Right lobe of liver (tissue), 6 donors: ENCODE measurements at places on chromosomes 5 and 9.
A peak's percentile ranks its signal among the peaks of the same experiment; 100 is the strongest.

DNA sequence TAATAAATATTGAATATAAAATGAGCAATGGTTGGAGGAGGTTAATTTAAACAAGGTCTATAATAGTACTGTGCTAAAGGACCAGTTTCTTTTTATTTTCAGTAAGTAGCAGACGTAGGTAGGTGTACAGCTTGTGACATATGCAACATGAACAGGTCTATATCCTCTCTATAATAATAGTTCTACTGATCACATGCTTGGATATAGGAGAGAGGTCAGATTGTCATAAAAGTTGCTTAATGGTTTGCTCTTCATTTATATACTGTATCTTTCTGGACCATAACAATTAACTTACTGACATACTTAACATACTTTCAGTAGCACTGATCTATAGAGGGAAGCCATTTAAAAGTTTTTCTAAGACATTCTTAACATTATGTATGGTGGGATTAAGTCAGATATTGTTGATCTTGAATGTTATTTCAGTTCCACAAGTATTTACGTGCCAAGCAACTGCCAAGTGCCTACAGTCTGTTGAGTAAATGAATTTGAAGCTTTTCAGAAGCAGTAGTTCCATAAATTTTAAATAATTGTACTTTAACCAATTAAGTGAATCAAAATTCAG lies 68.0 kb downstream of the DENND4C start:
- no peak for DNase-seq

- no peak for DNase-seq
Observed at GRCh38 chr5:66129144-66129543, 15.0 kb upstream of the SREK1 start.

DNA sequence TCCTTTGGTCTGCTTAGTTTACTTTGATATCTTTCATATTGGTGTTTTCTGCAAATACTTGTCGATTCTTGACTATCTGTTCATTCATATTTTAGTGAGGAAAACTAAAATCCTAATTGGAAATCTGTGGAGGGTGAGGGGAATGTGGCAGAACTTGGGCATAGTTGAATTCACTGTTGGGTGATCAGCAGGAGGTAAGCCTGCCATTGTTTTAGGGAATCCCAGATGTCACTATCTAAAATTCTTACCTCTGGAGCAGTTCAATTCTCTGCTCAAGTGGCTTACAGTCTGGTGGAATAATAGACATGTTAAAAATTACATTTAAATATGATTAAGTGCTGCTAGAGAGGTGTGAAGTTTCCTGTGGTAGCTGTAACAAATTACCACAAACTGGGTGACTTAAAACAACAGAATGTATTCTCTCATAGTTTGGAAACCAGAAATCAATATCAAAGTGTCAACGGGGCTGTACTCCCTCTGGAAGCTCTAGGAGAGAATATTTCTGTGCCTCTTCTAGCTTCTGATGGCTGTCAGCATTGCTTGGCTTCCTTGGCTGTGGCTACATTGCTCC lies 90.3 kb upstream of the GCNT4 start:
- DNase-seq: no peak

- no peak for DNase-seq
Observed at GRCh38 chr9:105241356-105242043, 3.0 kb upstream of the SLC44A1 start.

DNA sequence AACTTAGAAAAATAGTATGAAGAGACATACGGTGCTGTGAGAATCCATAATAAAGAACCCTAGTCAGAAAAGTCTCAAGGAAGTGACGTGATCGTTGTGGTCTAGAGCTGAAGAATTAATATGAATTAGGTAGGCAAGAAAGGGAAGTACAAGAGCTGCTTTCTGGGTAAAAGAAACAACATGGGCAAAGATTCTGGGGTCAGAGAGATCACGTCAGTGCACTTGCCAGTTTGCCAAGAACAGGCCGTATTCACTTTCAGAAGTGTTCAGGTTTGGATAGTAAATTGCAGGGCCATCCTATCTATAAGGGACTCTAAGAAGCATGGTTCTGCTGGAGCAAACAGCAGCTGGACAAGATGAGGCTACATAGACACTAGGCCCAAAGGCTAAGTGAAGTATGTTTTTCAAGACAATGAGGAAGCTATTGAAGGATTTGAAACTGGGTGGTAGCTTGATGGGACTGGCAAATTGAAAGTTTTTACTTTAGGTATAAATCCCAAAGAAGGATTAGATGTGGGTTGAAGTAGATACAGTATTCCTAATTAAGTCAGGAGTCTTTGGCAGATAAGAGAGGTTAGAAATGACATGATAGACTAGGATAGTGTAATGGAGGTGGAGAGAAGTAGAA lies 4.8 kb upstream of the CHD1 start:
- DNase-seq: no peak

GRCh38 chr5:54315736-54316528 lies 5.6 kb upstream of the ARL15 start:
- DNase-seq: no peak

DNA sequence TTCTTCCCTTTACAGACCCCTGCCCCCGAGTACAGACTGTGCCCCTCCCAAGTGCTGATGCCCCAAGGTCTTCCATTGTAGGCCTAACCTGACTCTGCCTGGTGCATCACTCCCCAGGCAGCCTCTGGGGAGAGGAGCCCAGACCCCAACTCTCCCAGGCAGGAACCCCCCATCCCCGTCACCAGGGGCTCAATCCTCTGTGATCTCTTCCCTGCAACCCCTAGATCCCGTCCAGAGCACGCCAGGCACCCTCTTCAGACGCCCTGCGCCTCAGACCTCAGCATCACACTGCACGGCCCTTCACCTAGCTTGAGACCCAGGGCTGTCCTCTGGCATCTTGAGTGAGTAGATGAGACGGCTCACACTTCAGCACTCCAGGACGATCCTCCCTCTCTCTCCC lies 6.4 kb upstream of the EGR1 start:
- DNase-seq: no peak

- peak; percentile 72 for DNase-seq
Observed at GRCh38 chr9:134442085-134442474, 115.8 kb downstream of the RXRA start.

DNA sequence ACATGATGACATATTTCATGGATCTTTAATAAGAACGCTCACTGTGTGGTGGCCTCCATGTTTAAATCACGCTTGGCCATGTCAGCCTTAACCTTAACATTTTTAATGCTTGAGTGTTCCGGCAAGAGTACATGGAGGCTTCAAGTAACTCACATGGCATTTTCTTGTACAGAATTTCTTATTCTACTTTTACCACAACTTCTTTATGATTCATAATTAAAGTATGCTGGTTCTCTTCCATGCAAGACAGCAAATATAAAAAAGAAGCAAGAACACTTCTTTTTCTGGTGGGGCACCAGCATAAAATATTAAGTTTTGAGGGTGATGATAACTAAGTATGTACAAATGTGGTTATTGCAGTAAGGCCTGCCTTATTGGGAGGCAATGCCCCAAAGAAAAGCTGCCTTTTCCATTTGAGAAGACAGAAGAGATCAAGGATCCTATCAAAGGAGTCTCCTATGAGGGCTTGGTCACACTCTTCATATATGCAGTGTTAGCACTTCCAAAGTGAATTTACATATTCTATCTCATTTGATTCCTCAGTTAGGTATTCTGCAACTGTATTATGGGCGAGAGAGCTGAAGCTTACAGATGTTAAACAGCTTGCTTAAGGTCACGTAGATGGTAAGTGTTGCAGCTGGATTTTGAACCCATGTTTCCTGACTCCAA lies 382.7 kb upstream of the MEF2C start:
- no peak for DNase-seq

- no peak for DNase-seq
Observed at GRCh38 chr9:37350486-37351190, 71.9 kb upstream of the GRHPR start.

- no peak for DNase-seq
Observed at GRCh38 chr5:142446131-142446959, 121.5 kb upstream of the SPRY4 start.

- no peak for DNase-seq
Observed at GRCh38 chr5:73892218-73892617, 266.2 kb downstream of the ARHGEF28 start.

DNA sequence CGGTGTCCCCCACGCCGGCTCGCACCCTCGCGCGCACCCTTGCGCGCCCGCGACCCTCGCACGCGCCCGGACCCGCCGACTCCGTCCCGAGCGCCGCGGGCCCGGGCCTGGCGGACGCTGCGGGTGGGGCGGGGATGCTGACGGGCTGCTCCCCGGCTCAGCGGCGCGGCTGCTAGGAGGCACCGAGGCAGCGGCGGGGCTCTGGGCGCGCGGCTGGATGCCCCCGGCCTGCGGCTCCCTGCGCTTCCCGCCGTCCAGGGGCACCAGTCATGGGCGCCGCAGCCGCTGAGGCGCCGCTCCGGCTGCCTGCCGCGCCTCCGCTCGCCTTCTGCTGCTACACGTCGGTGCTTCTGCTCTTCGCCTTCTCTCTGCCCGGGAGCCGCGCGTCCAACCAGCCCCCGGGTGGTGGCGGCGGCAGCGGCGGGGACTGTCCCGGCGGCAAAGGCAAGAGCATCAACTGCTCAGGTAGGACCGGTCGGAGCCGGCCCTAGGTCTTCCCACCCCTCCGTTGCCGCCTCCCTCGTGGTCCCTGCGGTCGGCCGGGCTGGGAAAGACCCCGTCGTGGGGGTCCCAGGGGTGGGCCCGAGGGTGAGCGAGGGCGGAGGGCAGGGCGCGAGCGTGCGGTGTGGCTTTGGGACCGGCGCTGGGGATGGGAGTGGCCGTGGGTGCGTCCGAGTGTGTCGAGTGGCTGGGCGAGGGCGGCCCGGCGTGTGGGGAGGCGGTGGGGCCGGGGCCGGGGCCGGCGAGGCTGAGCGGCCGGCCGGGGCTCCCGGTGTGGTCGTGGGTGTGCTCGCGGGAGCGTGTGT lies 530 bp downstream of the TMEFF1 start:
- no peak for DNase-seq

- DNase-seq: no peak
Observed at GRCh38 chr9:137412431-137412830, 10.5 kb downstream of the EXD3 start.

DNA sequence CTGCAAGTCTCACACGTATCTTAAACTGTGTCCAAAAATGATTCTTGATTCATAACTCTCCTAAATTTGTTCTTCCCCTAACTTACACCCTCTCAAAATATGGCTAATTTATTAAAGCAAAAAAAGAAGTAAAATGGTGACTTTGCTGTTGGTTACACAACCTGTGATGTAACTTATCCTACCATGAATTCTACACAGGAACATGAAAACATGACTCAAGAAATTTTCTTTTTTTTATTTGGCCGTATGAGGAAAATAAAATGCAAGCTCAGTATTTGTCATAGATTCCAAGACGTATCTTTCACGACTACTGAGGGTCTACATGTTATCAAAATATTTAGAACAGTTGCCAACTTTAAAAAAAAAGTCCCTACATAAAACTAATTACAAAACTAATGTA lies 9.2 kb downstream of the LIFR start:
- no peak for DNase-seq

- no peak for DNase-seq
Observed at GRCh38 chr9:102922526-102922925, 72.6 kb upstream of the CYLC2 start.

DNA sequence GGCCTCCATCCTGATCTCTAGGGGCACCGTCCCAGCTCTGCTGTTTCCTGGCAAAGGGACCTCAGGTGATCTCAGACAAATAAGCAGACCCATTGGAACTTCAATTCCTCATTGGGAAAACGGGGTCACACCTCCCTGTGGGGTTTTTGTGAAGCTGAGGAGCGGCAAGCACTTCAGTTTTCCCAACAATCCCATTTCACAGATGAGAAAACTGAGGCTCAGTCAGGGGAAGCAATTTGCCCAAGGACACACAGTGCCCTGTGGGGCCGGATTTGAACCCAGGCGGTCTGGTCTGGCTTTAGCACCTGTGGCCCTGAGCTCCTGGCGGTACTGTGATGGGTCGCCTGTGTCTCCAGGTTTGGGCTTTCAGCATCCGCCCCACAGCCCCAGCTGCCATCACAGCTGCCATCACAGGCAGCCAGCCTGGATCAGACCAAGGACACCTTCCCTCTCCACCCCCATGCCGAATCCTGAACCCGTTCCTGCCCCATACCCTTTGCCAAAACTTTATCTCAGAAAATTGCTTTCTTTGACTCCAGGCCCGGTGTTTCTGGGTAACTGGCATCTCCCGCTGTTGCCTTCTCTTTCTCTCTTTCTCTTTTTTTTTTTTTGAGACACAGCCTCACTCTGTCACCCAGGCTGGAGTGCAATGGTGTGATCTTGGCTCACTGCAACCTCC lies 26.4 kb downstream of the NCS1 start:
- DNase-seq: no peak

GRCh38 chr9:14215614-14216013 lies 98.3 kb downstream of the NFIB start:
- no peak for DNase-seq

GRCh38 chr5:154713615-154714125 lies 41.5 kb upstream of the LARP1 start:
- no peak for DNase-seq

GRCh38 chr5:181120306-181120705 lies 10.7 kb downstream of the OR2V1 start:
- DNase-seq: no peak

- no peak for DNase-seq
Observed at GRCh38 chr5:135986891-135987401, 32.2 kb upstream of the LECT2 start.

- DNase-seq: no peak
Observed at GRCh38 chr9:110110154-110110553, 97.8 kb downstream of the C9orf152 start.
